DMS79 treated with DMSO at 0.1 percent for 48 hours (cell line): ENCODE measurements at places on chromosomes 7 and 10.

DNA sequence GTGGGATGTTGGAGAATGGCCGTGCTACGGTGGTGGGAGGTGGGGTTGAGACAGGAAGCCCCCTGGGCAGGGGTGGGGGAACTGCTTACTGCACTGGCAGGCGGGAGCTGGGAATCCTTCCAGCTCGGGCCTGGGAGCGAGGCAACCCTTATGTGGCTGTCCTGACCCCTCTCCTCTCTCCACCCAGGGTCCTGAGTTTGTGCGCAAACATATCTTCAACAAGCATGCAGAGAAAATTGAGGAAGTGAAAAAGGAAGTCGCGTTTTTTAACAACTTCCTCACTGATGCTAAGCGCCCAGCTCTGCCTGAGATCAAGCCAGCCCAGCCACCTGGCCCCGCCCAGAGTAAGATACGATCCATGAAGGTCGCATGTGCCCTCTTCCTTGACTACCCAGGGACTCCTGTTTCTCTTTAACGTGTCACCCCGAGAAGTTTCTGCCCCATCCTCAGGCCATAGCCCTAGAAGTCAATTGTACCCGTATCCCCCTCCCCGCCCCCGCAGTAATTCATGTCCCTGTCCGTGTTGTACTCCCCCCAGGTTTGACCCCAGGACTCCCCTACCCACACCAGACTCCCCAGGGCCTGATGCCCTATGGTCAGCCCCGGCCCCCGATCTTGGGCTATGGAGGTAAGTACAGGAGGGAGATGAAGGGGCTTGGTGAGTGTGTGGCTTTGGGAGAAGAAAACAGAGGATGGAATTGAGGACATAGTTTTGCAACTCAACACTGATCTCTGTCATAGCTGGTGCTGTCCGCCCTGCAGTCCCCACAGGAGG, 1.8 kb downstream of the UFSP1 start:
- DNase-seq: no peak

GRCh38 chr10:79424221-79425073, 21.0 kb downstream of the ZCCHC24 start:
- DNase-seq: peak; percentile 2

DNA sequence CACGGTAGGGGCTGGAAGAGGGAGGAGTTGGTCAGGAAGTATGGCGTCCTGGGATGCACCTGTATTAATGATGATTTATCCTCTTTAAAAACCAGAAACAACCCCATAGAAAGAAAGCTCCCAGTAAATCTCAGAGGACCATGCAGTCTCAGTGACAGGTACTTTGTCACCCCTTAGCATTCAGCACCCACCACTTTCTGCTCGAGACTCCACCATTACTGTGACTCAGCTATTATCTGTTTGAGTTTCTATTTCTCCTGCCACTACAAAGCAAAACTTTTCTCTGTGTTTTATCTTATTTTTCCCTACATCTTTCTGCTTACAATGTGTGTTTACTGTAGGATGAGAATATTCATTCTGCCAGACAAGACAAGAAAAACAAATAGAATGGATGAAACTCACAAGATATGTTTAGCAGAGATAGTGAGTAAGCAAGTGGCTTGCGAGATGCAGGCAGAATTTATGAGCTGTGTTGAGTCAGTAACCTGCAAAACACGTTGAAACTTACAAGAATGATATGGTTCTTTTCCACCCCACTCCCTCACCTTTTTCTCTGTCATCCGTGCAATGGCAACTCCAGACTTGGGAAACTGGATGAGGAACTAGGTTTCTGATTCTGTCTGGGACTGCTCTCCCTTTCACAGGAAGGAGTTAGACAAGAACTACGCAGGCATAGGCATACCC, 127.1 kb downstream of the AOAH start:
- no peak for DNase-seq

DNA sequence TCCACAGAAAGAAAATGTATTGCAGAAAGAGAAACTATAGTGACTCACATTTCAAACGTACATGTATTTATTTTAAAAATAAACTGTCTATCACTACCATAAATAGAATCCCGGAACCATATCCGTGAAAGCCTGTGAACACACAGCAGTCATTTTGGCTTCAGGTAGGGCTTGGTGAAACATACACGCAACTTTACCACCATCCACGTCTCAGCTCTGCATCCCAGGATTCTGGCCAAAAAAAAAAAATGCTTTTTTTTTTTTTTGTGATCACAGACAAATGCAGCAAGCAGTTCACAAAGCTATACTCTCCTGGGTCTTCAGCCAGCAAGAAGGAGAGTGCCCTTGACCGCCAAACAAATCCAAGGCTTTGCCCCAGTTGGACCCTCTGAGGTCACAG, 56.8 kb upstream of the OCM2 start:
- no peak for DNase-seq

- no peak for DNase-seq
Observed at GRCh38 chr10:91312382-91312733, 91.9 kb downstream of the PCGF5 start.

DNA sequence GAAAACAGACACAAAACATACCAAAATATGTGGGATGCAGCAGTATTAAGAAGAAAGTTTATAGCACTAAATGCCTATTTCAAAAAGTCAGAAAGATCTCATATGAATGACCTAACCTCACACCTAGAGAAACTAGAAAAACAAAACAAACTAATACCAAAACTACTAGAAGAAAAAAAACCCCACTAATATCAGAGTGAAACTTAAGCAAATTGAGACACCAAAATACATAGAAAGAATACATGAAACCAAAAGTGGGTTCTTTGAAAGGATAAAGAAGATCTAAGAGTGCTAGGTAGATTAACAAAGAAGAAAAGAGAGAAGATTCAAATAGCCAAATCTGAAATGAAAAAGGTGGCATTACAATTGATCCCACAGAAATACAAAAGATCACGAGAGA, 494.1 kb downstream of the SH2D4B start:
- DNase-seq: no peak

GRCh38 chr10:47095848-47096612, 184.8 kb downstream of the PTPN20 start:
- no peak for DNase-seq

- no peak for DNase-seq
Observed at GRCh38 chr7:75531359-75531821, 39.3 kb downstream of the SPDYE5 start.

DNA sequence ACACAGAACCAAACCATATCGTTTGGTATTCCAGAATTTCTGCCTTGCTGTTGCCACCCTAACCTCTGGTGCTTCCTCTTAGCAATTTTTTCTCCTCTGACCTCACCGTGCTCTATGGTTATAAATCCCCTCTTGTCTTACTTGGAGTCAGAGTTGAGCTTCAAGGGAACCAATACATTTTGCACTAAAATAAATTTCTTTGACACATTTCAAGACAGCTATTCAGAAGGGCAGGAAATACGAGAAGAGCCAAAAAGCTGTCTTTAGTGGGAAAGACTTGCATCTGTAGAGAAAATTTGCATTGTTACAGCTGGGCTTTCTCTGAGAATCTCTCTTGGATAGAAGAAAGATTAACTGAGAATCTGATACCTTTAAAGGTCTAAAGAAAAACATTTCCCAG, 14.5 kb upstream of the AKR1C2 start:
- DNase-seq: no peak

- no peak for DNase-seq
Observed at GRCh38 chr10:114379631-114380041, 24.7 kb downstream of the AFAP1L2 start.

- no peak for DNase-seq
Observed at GRCh38 chr7:157840914-157841772, 504.3 kb downstream of the DNAJB6 start.

- no peak for DNase-seq
Observed at GRCh38 chr10:100816671-100817070, 71.3 kb downstream of the PAX2 start.

- DNase-seq: no peak
Observed at GRCh38 chr7:18420108-18420507, 75.4 kb upstream of the HDAC9 start.

DNA sequence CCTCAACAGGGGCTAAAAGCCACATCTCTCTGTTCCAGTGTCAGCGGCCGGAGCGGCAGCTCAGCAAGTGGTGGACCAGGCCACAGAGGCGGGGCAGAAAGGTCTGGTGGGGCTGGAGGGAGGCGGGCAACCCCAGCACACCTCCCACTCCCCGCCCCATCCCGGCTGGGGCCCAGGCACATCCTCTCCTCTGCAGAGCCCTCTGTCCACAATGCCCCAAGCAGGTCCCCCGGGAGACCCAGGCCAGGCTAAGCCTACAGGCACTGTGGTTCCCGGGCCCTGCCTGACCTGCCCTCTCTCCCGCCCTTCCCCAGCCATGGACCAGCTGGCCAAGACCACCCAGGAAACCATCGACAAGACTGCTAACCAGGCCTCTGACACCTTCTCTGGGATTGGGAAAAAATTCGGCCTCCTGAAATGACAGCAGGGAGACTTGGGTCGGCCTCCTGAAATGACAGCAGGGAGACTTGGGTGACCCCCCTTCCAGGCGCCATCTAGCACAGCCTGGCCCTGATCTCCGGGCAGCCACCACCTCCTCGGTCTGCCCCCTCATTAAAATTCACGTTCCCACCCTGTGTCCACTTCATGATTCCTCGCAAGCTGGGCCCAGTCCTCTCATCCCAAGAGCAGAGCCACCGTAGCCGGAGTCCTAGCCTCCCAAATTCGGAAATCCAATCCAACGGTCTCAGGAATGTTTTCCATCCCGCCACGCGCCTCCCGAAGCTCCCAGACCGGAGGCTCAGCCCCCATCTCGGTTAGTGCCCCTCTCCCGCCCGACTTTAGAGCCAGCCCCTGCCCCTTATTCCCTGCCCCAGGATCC, 2.1 kb downstream of the ADIRF start:
- DNase-seq: no peak

DNA sequence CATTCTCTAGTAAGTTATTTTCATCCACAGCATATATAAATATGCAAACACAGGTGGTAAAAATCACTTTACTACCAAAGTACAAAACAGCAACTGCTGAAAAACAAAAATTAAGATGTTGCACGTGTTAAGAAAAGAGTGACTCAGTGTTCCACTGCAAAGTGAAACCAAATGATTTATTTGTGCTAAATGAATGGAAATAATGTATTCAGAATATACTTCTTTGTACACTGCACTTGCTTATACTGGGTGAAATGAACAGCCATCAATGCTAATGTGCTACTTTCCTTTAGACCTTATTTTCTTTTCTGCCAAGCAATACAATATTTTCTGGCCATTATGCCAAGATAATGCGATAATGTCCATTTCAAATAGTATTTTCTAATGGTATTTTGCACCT, 38.3 kb upstream of the MRLN start:
- no peak for DNase-seq

DNA sequence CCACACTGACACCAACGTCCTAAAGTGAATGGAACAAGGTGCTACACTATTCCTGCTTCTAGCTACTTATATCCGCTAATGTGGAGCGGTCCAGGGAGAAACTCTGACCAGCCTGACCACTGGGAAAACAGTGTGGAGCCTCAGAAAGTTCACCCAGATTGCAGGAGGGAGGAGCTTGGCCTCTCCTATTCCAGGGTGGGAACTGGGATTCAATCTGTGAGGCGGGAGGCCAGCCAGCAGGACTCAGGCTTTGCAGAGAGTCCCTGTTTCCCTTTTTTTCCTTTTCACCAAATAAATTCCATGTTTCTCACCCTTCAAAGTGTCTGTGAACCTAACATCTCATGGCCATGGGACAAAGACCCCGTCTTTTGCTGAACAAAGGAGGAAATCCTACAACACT, 86.4 kb upstream of the SEMA3C start:
- DNase-seq: no peak

DNA sequence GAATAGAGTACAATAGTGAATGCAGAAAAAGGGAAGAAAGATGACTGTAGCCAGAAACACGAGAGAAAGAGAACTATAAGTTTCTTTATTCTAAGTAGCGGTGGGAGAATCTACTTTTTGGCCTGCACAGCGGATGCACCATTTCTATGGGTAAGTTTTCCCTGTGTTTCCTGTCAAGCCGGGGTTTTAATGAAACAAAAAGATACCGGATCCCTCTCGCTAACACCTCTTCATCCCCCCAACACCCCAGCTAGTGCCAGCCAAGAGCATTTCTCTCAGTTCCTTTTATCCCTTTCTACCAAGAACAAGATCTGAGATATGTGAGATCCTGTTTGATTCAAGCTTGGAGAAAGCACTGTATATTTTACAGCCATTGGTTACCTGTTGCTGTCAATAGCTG, 14.7 kb downstream of the PTPRZ1 start:
- no peak for DNase-seq

DNA sequence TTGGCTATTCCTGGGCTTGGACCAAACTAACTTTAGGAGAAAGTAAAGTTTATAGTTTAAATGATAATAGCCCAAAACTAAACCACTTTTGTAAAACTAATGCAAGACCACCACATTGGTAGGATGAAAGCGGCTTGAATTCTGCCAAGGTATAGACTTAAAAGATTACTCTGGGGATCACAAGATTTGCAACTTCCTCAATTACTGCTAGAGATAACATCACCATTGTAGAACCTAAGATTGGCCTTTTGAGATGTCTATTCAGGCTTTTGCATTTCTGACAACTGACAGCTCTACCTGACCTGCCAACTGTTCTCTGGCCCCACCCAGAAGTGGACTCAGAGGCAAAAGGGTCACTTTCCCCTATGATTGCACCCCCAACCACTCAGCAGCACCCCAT, 162.4 kb downstream of the TNS3 start:
- no peak for DNase-seq

- no peak for DNase-seq
Observed at GRCh38 chr10:24209946-24210491, 1.1 kb downstream of the KIAA1217 start.

DNA sequence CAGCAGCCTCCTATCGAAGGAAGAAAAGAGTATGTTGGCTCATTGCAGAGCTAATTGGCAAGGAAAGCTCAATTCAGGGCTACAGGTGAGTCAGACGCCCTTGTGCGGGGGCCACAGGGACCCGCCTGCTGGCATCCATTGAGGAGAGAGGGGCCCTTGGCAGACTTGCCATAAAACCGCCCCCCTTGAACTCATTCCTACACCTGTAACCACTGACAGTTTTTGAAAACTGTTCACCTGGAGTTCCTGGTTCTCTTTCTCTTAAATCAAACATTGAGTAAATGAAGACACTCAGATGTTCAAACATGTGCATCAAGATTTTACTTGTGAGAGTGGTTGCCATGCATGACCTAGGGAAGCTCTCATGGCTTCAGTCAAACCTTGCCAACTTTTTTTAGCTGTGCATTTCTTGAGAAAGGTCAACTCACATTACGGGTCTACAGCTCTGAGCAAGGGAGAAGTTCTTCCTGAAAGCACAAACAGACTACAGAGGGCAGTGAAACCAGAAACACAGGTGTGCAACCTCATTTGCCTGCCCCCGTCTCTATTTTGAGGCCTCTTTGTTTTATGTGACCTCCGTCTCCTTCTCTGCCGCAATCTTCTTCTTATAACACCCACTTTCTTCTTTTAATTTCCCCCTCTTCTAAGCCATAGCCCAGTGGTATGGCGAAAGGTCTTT, 87.8 kb downstream of the TBXAS1 start:
- peak; percentile 80 for DNase-seq

- no peak for DNase-seq
Observed at GRCh38 chr10:106795619-106796018, 368.9 kb downstream of the SORCS1 start.
